ENCODE measurements at places on chromosomes 12 and 14.

DNA sequence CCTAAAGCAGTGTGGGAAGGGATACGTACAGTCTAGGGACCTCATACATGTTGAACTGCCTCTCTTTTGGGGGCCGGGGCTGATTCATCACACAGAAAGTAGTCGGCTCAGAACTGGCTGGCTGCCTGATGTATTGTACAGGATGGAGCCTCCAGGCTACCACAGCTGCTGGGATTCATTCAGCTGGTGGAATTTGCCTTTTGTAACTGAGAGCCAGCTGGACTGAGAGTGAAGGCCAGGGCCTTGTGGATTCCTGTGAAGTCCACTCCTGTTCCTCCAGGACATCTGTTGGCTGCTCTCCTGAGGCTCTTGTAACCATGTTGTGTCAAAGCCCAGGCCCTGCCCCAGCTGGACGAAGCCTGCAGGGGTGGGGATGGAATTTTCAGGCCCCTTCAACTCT lies 116.3 kb upstream of the PRICKLE1 start:
- peak; percentile 87 for DNase-seq

GRCh38 chr12:120725151-120725658 lies 421 bp upstream of the ACADS start:
- no peak for DNase-seq

DNA sequence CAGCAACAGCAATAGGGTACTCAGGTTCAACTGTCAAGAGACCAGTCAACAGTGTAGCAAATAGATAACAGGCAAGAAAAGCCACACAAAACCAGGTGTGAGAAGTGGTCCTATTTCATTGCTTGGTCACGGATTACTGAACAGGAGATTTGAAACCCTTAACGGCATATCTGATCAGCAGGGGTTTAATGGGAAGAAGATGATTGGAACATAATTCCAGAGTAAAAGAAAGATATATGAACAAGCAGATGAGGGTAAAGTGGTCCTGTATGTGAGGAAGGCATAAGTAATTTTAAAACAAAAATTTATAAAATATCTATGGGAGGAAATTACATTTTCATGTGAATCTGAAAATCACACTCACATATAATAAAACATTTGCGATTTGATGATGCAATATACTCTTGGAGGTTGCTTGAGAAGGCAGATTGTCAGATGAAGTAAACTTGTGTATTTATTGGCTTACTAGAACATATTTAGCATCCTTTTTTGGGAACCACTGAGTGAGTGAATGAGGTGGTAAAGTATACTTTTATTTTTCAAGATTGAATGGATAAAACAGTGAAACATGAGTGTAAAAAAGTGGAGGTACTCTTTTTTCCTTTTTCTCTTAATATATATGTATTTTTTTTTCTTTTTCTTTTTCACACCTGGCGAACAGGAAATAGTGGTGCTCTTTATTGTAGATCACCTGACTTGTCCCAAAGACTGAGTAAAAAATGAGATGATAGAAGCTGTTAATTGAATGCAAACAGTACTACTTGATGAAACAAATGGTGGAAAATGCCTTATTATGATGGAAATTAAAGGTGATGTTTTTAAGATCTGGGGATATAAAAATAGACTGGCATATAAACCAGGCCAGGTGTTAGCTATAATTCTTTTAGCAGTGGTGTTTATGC lies 21.6 kb upstream of the SDR39U1 start:
- DNase-seq = no peak

DNA sequence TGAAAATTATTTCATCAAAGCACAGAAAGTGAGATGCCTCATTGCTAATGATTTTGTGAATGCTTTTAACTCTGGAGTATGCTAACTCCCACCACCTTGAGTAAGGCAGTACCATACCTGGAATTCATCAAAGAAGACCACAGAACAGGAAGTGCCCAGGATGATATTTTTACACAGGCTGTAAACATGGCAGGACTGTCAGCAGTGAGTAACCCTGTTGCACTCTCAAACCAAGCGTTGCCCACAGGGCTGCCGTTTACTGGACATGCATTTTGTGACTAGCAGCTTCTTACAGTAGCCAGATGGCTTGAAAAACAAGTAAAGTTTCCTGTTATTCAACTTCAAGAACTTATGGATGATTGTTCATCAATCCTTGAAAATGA lies 42.4 kb downstream of the RALGAPA1 start:
- no peak for DNase-seq

DNA sequence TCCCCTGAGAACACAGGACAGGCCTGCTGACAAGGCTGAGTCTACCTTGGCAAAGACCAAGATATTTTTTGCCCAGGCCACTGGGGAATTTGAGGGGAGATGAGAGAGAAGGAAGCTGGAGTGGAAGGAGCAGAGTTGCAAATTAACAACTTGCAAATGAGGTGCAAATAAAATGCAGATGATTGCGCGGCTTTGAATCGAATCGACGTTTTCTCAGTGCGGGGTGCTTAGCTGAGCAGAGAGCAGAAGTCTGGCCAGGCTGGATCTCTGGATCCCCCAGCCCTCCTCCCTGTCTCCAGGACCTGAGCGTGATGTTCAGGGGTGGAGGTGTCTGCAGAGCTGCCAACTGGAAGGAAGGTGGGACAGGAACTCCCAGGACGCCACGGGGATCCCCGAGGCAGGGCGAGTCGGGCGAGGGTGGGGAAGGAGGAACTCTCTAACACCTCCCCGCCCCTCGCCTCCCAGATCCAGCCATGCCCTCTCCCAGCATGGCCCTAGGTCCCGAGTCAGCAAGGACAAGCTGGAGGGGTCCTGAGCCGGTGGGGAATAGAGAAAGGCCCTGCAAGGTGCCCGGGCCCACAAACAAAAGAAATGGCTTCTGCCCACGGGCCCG lies 527 bp upstream of the CARMIL3 start:
- DNase-seq = peak; percentile 27

GRCh38 chr12:53207042-53207441 lies at the start of gene ITGB7:
TSS of gene ITGB7 (minus strand) at chr12:53207251. CDS start at chr12:53200443, 6,808 bp downstream.
- DNase-seq = no peak
